Gastroesophageal sphincter (tissue), 4 donors: ENCODE measurements at places on chromosomes 2 and 18. TPM values are rescaled to one million over a fixed set of nuclear protein-coding genes. Genes with fewer than 3 reads are reported as not detected.

FAM117B gene
- 4.4 TPM for total RNA-seq

TBR1 gene
- total RNA-seq = not detected

DNA sequence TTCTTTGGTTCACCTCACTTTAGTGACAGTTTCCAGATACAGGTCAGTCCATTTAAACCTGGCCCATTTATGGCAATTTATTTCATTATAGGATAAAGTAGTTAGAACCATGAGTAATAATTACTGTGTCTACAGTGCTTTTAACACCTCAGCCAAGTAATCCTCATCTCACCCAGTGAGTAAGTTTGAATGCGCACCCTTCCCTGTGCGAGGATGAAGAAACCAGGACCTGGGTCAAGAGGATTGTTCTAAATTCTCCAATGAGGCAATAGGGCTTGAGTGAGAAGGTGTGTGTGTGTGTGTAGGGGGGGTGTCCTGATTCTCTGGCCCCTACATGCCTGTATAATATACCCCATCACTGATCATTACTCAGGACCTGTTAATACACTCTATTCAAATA, 854 bp upstream of the MYO1B start:
- no peak for ATAC-seq

DNA sequence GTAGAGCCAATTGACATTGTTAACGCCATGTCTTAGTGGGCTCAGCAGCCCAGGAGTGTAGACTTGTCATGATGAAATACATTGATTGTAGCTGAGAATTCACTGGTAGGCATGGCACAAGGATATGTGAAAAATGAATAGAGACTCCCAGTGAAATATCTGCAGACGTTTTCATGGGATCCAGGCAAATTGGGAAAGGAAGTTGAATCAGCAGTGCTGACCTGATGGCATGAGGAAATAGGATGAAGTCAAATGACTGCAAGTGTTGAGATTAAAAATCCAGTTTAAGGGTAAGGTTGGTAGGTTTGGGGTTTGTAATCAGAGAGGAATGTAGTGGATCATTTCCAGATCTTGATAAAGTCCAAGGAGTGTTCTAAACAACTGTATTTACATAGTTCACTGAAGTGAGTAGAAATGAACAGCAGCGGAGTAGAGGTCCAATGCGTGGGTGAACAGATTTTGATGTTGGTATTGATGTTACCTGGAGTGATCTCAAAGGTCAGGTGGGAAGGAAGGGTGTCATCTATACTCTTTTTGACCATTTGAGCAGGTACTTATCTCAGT, 24.6 kb downstream of the INSIG2 start:
- ATAC-seq = no peak

DNA sequence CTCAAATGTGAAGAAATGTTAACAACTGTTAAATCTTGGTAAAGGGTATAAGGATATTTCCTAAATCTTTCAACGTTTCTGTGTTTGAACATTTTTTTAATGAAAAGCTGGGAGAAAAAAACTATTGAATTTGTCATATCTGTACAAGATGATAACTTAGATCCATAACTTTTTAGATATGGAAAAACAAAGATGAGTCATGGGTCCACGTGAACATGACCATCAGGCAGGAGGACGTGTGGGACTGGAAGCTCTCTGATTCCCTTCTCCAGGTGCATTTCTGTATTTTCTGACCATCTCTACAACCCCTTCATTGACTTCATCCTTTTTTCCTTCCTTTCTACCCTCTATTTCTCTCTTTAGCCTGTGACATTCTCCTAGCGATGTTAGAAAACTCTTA, 141.6 kb downstream of the DHRS9 start:
- no peak for ATAC-seq

DNA sequence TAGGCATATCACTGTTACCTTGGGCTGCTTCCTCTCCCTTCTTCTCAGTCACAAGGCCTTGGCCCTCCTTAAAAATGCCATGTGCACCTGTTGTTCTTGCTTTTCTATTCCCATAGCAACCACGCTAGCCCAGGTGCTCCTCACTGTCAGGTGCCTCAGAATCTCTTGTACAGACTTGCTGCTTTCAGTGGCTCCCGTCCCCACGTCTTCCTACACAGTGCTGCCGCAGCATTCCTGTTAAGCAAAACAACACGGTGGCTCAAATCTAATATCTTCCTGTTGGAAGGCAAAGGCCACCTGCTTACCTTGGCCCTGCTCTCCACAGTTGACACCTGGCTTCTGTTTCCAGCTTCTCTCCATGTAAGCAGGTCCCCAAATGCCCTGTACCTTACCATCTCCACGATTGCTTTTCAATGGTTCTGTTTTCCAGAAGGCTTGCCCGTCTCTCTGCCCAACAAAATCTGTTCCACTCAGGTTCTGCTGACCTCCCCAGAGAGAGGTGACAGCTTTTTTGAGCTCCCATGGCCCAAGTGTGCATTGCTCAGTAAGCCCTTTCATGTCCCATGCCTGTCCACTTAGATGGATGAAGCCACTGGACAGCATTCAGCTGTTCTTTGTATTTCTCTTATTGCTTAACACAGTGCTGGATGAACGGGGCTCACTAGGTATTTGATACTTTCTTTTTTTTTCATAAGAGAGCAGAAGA, 240.4 kb downstream of the PRKCE start:
- peak; percentile 39 for ATAC-seq

DNA sequence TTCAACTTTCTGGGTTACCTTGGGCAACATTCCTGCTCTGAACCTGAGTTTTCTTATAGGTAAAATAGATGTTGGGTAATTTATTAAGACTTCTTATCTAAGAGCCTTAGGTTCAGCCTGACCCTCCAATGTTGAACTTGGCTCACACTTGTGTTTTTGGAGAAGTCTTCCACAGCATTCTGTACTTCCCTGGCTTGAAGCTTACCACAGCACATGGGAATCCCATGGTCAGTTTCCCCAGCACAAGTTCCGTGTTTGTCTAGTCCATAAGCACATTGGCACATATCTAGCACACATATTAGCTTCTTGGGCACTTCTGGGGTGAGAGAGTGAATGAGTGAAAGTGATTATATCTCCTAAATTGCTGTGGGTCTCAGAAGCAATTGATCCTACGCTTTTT, 782.5 kb upstream of the HS6ST1 start:
- ATAC-seq = no peak

- ATAC-seq = no peak
Observed at GRCh38 chr2:11955314-11955713, 208.9 kb downstream of the LPIN1 start.

DNA sequence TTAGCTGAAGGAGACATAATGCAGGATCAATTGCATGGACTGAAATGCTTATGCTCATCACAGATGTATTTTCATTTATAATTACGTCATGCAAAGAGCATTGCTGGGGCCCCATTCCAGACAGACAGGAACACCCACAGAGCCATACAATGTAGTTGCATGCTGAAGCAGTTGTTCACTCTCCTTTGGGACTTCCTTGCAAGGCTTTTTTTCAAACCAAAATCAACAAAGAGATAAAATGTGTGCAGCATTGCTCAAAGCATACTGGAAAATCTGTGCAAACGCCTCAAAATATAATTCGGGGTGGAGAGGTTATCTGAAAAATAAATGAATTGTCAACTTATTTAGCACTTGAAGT, 463.2 kb downstream of the CDH2 start:
- ATAC-seq = no peak

- no peak for ATAC-seq
Observed at GRCh38 chr18:76747676-76748075, 74.7 kb upstream of the ZNF236 start.

- no peak for ATAC-seq
Observed at GRCh38 chr2:10887476-10887875, 24.3 kb upstream of the KCNF1 start.
